ENCODE measurements at places on chromosomes 7 and 10.

DNA sequence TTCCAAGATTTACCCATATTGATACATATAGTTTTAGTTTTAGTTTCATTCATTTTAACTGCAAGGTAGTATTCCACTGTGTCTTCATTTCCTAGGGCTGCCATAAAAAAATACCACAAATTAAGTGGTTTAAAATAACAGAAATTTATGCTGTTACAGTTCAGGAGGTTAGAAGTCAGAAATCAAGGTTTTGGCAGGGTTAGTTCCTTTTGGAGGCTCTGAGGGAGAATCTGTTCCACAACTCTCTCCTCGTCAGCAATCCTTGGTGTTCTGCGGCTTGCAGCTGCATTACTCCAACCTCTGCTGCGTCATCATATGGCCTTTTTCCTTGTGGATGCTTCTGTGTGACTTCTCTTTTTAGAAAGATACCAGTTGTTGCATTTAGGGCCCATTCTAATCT lies 176.2 kb downstream of the DNAJC1 start:
- no peak for DNase-seq

DNA sequence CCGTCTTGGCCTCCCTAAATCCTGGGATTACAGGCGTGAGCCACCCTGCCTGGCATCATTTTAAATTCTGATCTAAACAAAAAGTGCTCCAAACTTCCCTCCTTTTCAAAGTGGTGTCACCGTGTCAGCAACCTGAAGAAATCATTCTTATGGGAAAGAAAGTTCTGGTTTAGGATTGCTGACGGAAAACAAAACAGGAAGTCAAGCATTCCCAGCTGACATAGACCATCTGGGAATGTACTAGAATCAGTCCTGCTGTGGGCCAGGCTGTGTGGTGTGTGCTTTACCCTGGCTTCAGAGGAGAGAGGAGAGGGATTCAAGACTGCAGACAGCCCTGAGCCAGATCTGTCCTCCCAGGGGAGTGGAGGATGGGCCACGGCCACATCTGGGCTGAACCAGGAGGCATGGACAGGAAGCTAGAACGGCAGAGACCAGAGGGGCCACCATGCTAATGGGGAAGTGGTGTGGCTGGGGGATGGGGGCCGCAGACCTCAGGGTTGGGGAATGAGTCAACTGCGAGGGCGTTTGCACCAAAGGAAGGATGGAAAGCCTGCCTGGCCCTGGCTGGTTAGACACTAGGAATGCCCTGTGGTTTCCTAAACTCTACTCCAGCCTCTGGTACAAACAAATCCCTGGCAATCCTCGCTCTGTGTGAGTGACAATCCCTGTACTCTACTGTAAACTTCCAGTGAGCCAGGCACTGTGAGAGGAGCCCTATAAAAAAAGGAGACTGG lies 16.7 kb upstream of the CLIP2 start:
- peak; percentile 76 for DNase-seq

- no peak for DNase-seq
Observed at GRCh38 chr7:17677408-17677807, 262.9 kb downstream of the SNX13 start.

- no peak for DNase-seq
Observed at GRCh38 chr7:73615886-73616285, 8.4 kb downstream of the MLXIPL start.

- no peak for DNase-seq
Observed at GRCh38 chr7:12581897-12582296, 11.4 kb downstream of the SCIN start.

GRCh38 chr7:137682596-137682995 lies 164.2 kb downstream of the DGKI start:
- peak; percentile 59 for DNase-seq

DNA sequence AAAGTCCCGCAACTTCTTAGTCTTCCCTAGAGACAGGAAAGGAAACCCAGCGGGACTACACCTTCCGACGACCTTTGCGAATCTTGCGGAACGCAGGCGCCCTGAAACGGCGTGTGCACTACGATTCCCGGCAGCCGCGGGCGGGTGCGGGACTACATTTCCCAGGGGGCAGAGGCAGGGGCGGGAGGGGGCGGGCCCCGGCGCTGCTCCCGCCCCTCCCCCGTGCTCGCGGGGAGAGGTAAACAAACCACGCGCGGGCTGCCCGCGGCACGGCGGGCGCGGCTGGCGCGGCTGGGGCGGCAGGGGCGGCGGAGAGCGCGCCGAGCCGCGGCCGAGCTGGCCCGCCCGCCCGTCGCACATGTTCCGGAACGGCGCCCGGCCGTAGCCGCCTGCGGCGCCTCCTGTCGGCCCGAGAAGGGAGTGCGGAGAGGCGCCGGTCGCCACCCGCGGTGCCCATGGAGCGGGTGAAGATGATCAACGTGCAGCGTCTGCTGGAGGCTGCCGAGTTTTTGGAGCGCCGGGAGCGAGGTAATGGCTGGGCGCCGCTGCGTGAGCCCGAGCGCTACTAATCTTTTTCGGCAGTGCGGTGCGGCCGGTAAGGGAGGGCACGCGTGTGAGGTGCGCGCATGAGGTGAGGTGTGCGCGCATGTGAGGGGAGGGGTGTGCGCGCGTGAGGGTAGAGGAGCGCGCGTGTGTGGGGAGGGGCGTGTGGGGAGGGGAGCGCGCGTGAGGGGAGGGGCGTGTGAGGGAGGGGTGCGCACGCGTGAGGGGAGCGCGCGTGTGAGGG lies 18.5 kb downstream of the MXI1 start:
- DNase-seq, result peak; percentile 95

- no peak for DNase-seq
Observed at GRCh38 chr7:122136078-122136477, 8.0 kb downstream of the AASS start.

DNA sequence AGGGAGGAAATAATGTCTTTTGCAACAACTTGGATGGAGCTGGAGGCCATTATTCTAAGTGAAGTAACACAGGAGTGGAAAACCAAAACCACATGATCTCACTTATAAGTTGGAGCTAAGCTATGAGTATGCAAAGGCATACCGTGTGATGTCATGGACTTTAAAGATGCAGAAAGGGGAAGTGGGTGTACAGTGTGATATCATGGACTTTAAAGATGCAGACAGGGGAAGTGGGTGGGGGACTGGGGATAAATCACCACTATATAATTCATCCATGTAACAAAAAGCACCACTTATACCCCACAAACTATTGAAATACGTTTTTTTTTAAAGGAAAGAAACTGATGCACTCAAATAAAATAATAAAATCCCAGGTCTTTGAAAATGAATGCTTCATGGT lies 29.5 kb downstream of the LYZL2 start:
- DNase-seq, result no peak

Data from RKO (cell line).